GM20000 (cell line): ENCODE measurements at places on chromosomes 3 and 15.

- DNase-seq = no peak
Observed at GRCh38 chr3:38164643-38164951, 740 bp upstream of the OXSR1 start.

- DNase-seq = no peak
Observed at GRCh38 chr3:50242381-50242770, 6.4 kb downstream of the GNAI2 start.

GRCh38 chr3:135514060-135514448 lies 451.5 kb upstream of the PPP2R3A start:
- no peak for DNase-seq

DNA sequence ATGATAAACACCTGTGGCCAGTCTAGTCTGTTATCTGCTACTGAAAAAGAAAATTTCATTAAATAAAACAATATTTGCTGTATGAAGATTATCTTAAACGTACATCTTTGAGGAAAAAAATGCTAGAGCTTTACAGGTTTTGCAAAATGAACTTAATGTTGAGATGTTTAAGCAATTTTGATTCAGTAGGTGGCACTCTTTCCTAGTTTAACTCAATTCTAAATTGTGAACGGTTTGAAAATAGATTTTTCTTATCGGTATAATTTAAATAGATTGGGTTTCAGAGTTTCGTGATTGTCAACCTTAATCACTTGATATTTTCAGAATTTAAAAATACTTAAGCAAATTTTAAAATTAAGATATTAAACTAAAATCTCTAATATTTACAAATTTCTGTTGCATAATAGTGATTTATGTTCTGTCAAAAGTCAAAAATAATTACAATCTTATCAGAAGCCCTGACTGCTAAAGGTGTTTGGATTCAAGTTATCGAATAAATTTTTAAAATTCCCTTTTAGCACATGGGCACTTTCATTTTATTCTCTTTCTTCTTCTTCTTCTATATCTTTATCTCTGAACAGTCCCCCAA lies 7.0 kb upstream of the RNF111 start:
- no peak for DNase-seq

- no peak for DNase-seq
Observed at GRCh38 chr3:97575742-97576141, 188.8 kb upstream of the ARL6 start.

- no peak for DNase-seq
Observed at GRCh38 chr3:64048631-64049061, 25.4 kb upstream of the PSMD6 start.

- DNase-seq = no peak
Observed at GRCh38 chr3:143601723-143602484, 246.4 kb downstream of the SLC9A9 start.

DNA sequence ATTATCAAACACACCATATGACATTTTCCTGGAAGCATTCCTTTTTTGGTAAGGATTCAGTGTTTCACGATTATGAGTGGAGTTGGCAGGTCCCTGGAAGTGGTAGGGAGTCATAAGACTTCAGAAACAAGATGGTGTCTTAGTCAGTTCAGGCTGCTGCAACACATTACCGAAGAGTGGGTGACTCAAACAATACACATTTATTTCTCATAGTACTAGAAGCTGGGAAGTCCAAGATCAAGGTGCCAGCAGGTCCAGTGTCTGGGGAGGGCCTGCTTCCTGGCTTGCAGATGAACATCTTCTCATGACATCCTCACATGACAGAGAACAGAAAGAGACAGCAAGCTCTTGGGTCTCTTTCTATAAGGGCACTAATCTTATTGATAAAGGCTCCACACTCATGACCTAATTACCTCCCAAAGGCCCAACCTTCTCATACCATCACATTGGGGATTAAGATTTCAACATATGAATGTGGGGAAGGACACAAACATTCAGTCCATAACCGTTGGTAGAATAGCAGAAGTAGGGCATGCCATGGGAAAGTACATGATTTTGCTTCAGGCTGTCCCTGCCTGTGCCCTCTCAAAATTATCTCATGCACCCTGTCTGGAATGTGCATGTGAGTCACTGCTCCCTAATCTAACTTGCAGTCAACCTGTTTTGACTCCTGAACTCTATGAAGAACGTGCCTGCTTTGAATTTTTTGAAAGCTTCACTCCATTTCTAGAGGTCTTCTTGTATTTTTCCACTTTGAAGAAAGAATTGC lies 72.5 kb downstream of the GTPBP8 start:
- no peak for DNase-seq

DNA sequence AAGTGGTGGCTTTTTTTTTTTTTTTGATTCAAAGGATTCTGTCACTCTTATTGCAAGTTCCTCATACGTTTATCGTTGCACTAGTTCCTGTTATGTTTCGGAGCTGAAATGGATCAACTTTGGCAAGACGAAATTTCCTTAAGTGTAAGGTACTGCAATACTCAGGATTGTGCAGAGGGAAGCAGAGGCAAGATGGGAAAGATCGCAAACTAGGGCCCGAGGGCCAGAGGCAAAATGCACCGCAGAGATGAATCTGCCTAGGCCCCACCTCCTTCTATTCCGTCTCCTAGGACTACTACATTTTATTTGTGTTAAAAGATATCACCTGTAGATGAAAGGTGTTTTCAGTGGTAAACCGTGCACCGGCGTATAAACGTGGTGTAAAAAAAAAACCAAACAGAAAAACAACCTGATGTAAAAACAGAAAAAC lies 331 bp downstream of the RNU6-1 start:
- peak; percentile 59 for DNase-seq

DNA sequence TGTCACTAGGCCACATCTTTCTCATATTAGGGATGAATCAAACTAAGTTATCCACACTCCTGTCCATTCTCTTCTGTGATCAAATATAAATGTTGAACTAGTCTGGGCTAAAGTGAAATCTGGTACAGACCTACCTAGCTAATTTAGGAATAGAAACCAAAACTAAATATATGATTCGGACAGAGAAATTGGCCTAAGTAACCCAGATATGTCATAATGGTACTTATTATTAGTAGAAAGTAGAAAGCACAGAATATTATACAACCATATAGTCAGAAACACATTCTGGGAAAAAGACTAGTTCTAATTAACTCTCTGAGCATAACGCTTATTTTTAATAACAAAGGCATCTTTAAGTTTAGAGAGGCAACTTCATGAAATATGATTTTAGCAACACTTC lies 389.0 kb downstream of the LSAMP start:
- DNase-seq = peak; percentile 17

- no peak for DNase-seq
Observed at GRCh38 chr15:70596354-70597055, 166.9 kb downstream of the UACA start.

DNA sequence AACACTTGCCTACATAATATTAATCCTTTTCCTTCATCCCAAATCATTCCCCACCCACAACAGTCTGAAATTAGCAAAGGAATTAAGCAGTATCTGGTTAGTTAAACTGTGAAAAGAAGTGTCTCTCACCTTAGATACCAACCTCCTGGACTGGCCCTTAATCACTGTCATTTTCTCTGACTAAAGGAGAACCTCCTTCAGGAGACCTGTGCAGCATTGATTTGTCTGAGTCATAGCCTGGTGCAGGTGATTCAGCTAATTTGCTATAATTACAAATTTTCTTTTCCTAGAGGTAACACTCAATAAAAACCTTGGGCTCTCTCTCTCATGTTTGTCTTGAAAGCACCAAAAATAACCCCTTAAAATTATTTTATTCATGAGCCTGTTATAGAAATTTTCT lies 279.8 kb upstream of the SEMA6D start:
- no peak for DNase-seq

DNA sequence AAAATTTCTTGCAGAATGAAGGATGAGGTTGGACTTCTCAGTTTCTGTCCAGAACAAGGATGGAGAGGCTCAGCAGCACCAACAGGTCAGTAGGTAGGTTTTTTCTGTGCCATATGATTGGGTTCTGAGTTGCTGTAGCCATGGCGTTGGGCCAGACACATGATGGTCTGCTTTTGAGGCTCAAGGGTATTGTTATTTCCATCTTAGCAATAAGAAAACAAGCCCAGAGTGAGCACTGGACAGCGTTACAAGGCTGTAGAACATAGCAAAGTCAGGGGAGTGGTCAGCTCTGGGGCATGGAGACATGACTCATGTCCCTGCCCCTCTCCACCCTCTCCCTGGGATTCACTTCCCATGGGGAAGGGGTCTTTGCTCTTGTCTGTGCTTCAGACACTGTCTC lies 137.6 kb upstream of the TOPAZ1 start:
- DNase-seq = no peak

DNA sequence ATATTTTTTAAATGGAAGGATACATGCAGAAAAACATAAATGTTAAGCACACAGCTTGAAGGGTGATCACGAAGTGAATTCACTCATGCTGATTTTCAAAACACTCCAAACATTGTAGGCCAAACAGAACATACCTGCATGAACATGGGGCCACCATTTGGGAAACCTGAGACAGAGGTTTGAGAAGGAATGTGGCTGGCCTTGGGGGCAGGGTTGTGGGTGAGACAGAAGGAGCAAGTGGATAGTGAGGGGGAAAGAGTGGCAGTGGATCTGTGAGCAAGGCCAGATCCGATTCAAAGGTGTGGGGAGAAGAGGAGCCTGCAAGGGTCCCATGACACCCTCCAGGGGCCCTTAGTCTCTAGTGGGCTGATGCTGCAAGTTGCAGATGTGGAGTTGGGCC lies 94.9 kb downstream of the HMG20A start:
- DNase-seq = no peak
